ENCODE measurements at places on chromosomes 16 and 17.

DNA sequence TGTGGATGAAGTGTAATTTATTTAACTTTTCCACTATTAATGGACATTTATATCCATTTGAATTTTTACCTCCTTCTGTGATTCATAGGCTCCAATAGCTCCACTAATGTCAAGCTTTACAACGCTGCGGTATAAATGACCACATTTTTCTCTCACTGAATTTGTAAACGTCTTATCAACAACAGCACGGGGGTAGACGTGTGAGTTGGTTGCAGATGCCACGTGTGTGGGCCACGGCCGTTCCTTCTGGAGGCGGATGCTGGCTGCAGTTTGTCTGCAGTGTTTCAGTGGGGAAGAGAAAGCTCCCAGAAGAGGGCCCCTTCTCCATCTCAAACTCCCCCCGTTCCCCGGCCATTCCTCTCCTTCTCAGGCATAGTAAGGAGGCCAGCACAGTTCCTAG, 68.2 kb upstream of the XYLT1 start:
- DNase-seq, result no peak

GRCh38 chr16:72673118-72673517, 374.8 kb downstream of the ZFHX3 start:
- no peak for DNase-seq

GRCh38 chr17:72590882-72591281, 470.1 kb downstream of the SOX9 start:
- DNase-seq, result no peak

DNA sequence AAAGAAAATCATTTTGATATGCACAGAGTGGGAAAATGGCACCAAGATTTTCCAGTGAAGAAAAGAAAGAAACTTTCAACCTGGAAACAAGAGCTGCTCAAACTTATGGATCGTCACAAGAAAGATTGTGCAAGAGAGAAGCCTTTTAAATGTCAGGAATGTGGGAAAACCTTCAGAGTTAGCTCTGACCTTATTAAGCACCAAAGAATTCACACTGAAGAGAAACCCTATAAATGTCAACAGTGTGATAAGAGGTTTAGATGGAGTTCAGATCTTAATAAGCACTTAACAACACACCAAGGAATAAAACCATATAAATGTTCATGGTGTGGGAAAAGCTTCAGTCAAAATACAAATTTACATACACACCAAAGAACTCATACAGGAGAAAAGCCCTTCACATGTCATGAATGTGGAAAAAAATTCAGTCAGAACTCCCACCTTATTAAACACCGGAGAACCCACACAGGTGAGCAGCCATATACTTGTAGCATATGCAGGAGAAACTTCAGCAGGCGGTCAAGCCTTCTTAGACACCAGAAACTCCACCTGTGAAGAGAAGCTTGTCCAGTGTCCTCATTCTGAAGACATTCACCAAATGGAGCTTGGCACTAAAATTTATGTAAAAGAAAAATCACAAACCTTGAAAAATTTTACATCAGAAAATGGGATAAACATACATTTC, 12.2 kb downstream of the ZNF75A start:
- no peak for DNase-seq

GRCh38 chr17:60615108-60615507, 15.1 kb downstream of the PPM1D start:
- DNase-seq, result no peak

- no peak for DNase-seq
Measured at GRCh38 chr17:82632451-82632850, 15.8 kb downstream of the WDR45B start.

GRCh38 chr17:63433746-63434591, 12.1 kb downstream of the CYB561 start:
- DNase-seq, result no peak

DNA sequence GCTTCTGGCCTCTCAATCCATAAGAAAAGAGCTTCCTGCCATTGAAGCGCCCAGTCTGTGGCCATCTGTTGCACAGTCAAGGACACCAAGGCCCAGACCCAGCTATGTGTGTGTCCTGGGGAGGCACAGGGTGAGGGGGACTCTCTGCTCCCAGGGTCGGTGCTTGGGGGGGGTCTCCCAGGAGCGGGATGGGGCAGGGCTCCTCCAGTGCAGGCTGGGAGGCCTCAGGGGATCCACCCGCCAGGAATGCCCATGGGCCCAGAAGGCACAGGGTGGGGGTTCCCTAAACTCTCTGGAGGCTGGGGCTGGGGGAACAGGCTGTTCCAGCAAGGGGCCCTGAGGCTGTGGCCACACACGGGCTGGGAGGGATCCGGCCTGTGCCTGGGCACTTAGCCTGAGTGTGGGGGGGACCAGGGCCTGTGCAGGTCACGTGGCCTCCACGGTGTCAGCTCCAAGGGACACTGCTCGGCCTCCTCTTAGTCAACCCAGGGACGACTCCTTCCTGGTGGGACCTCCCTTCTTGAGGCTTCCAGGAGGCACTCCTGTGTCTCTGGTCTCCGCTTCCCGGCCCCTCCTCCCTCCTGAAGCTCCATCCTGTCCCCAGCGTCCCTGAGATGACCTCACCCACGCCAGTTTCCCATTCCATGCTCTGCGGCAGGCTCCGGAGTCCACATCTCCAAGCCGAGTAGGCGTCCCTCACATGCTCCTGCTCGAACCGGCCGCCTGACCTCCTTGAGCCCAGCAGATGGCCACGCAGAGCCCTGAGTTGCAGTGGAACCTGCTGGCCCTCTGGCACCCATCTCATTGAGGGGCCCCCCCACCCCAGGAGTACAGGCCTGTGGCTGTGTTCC, 23.1 kb upstream of the BAHCC1 start:
- no peak for DNase-seq
